ENCODE measurements at places on chromosomes 6 and 20.

- no peak for DNase-seq
These were observed 20.5 kb downstream of the TSHZ2 start for GRCh38 chr20:52992632-52993031.

- no peak for DNase-seq
These were observed 16.1 kb downstream of the PCMTD2 start for GRCh38 chr20:64271636-64272035.

GRCh38 chr6:30626484-30627366 lies at the start of gene ATAT1:
TSS of gene ATAT1 (plus strand) at chr6:30626874.
- peak; percentile 81 for DNase-seq

GRCh38 chr20:44911264-44911921 lies 1.5 kb downstream of the PABPC1L start:
- peak; percentile 37 for DNase-seq

- no peak for DNase-seq
These were observed 89.1 kb upstream of the E2F3 start for GRCh38 chr6:20312606-20313005.

DNA sequence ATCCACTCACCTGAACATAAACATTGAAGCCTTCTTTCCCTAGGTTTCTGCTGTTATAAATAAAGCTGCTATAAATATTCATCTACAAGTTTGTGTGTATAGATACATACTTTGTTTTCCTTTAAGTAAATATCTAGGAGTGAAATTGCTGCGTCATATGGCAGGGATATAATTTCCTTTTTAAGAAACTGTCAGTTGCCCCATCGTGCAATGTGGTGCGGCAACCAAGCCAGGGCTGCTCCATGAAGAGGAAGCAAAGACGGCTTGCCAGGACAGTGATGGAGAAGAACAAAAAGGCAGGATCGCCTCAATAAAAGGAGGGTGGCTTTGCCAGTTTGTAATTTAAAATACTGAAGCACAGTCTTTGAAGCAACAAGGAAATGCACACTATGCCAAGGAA lies 36.6 kb downstream of the CITED2 start:
- DNase-seq, result no peak

GRCh38 chr6:9461188-9461587 lies 953.7 kb downstream of the TFAP2A start:
- DNase-seq, result no peak

Data from fibroblast of skin of back (primary cell).